GM12864 (cell line): ENCODE measurements at places on chromosomes 4 and X.

- no peak for DNase-seq
These were observed 108.3 kb downstream of the CLNK start for GRCh38 chr4:10576236-10576635.

GRCh38 chrX:21926527-21927278 lies 13.8 kb upstream of the SMS start:
- DNase-seq: no peak

DNA sequence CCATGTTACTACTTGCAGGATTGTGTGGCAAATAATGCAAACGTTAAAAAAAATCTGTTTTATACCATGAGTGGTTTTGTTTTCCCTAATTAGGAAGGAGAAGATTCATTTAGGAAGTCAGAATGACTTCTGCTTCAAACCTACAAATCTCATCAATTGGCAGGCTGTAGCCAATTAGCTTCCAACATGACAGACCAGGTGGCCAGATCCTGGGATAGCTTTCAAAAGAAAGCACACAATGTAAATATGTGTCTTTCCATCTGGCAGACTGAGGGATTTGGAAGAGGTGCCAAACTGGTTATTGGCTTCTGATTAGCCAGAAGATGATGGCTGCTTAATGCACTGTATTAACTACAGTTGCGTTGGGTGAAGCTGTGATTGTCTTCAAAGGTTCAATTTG lies 432.8 kb downstream of the ANKRD50 start:
- DNase-seq: no peak

DNA sequence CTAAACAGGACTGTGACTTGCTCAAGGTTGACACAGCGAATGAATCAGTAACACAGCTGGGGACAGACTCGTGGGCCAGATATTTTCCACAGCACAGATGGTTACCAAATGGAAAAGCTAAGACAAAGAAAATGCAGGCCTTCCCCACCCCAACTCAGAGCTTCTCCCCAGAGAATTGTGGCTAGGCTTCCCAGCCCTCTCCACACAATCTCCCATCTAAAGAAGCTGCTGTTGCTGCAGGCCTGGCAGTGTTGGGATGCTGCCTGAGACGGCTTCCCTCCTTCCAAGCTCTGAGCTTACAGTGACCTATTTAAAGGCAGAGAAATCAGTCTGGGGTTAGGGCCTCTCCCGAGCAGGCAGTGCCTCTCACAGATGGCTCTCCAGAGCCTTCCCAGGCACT lies 46.5 kb upstream of the PGRMC1 start:
- DNase-seq: no peak

GRCh38 chrX:40152741-40153344 lies 55.1 kb upstream of the BCOR start:
- DNase-seq: no peak

- no peak for DNase-seq
These were observed 41.5 kb upstream of the ZXDA start for GRCh38 chrX:57951666-57952319.
